ENCODE measurements at places on chromosomes 12 and 14.

DNA sequence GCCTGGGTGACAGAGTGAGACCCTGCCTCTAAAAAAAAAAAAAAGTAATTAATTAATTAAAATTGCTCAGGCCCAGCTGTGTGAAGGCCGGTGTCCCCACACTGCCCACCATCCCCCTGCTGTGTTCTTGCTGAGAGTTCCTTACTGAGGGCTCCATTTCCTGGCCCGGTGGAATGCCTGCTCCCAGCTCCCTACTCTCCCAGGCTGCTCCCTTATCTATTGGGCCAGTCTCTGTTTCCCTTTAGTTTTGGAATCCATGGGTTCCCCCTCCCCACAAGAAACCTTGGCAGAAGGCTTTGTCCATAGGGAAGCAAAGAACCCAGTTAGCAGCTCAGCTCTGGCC, 19.0 kb downstream of the MLXIP start:
- no peak for DNase-seq

DNA sequence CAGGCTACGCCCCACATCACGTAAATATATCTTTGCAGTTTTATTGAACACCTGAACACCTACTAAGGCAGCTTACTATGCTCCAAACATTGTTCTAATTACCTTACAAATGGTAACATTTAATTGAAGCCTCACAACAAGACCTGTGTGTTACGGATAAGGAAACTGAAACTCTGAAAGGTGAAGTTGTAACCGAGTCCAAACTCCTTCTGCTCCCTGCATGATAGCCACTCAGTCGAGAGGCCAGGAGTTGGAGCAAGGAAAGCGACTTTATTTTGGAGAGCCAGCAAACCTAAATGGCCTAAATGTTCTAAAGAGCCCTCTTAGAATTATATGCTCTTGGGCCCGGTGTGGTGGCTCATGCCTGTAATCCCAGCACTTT, 12.6 kb upstream of the TRPV4 start:
- no peak for DNase-seq

GRCh38 chr14:24437020-24437735, 5.4 kb downstream of the SDR39U1 start:
- DNase-seq = no peak

- DNase-seq = no peak
Measured at GRCh38 chr14:30656190-30656632, 34.1 kb downstream of the SCFD1 start.

DNA sequence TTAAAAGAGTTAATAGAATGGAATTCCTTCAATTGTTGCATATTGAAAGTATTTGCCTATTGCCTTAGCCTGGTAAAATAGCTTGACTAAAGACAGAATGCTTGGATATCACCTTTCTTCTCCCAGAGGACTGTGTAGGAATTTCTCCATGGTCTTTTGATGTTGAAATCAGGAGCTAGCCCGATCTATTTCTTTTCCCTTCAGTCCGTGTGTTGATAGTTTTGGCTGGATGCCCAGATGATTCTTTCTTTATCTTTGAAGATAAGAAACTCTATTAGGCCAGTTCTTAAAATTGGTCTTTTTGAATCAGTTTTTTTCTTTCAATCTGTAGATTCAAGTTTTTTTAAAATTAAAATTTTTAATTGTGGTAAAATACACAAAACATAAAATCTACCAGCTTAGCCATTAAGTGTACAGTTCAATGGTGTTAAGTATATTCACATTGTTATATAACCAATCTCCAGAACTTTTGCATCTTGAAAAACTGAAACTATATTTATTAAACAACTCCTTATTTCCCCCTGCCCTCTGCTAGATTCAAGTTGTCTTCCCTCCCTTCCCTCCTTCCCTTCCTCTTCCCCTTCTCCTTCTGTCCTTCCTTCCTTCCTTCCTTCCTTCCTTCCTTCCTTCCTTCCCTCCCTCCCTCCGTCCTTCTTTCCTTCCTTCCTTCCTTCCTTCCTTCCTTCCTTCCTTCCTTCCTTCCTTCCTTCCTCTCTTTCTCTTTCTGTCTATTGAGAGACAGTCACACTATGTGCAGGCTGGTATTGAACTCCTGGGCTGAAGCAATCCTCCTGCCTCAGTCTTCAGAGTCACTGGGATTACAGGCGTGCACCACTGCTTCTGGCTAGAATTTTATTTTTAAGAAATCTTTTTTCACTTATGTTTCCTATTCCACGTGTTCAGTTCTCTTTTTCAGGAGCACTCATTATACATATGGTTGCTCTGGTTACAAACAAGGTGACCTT, 10.1 kb downstream of the LACRT start:
- no peak for DNase-seq

- DNase-seq = no peak
Measured at GRCh38 chr12:42186793-42187192, 42.1 kb upstream of the GXYLT1 start.

DNA sequence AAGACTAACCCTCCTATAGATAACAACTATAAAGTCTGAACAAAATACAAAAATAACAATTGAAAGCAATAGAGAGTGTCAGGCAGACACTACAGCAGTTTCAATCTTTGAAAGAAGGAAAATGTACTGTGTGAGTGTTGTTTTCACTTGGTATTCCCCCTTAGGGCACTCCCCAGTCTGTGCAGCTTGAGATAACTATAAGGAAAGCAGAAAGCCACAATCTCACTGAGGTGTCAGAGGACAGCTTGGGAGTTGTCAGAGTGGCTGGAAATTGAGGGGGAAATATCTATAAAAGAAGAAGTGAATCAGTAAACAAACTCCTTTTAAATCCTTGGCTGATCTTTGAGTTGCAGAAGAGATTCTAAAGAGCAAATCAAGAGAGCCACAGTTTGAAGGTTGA, 364.8 kb downstream of the NELL2 start:
- no peak for DNase-seq

DNA sequence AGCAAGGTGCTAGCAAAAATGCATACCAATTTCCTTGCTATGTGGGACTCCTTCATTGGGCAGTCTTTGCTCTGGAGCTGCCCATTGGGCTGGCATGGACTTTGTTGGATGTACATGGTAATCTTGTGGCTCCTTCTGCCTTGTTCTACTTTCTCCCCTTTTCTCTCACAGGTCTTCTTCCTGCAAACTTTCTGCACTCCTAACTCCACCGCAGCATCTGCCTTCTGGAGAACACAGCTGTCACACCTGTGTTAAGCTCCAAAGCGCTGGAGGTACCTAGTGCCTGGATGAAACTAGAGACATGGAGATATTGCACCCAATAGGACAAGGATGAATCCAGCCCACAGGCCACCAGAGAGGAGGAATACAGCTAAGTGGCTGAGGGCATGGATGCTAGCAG, 60.7 kb upstream of the CCND2 start:
- no peak for DNase-seq

- DNase-seq = no peak
Measured at GRCh38 chr14:89166633-89167032, 250.4 kb downstream of the FOXN3 start.

- DNase-seq = no peak
Measured at GRCh38 chr12:6494258-6494743, 399 bp downstream of the NCAPD2 start.

DNA sequence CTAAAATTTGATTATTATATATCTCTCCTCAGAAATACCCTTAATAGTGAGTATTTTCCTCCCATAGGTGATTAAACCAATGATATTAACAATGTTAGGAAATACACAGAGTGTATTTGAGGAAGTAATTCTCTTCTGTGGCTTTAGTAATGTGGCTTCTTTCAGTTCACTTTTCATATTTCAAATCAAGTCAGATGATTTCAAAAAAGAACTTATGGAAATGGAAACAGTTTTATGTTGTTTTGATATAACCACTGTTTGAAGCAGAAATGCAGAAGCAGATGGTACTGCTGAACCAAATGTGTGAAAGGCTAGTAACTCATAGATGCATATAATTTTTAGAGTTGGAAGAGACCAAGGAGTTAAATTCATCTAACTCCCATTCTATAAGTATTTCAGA, 1.9 kb upstream of the GPR33 start:
- DNase-seq = no peak

- DNase-seq = no peak
Measured at GRCh38 chr12:113933201-113933786, 32.8 kb downstream of the RBM19 start.

- DNase-seq = no peak
Measured at GRCh38 chr12:47964106-47964728, 821 bp downstream of the TMEM106C start.

DNA sequence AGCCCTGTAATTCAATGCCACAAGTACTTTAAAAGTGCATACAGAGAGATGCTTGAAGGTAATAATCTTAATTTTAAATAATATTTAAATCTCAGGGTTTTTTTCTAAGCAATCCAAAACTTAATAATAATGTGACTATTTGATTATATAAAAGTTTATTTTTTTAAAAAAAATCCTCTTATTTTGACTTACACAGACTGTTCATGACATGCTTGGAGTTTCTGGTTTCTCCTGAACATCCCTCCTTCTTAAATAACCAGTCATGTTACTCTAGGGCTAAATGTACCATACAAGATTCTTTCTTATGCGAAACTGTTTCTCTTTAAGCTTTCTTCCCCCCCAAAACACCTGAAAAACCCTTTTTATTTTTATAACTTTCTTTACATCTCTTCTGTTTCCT, 58.2 kb upstream of the SLC2A13 start:
- DNase-seq = no peak

DNA sequence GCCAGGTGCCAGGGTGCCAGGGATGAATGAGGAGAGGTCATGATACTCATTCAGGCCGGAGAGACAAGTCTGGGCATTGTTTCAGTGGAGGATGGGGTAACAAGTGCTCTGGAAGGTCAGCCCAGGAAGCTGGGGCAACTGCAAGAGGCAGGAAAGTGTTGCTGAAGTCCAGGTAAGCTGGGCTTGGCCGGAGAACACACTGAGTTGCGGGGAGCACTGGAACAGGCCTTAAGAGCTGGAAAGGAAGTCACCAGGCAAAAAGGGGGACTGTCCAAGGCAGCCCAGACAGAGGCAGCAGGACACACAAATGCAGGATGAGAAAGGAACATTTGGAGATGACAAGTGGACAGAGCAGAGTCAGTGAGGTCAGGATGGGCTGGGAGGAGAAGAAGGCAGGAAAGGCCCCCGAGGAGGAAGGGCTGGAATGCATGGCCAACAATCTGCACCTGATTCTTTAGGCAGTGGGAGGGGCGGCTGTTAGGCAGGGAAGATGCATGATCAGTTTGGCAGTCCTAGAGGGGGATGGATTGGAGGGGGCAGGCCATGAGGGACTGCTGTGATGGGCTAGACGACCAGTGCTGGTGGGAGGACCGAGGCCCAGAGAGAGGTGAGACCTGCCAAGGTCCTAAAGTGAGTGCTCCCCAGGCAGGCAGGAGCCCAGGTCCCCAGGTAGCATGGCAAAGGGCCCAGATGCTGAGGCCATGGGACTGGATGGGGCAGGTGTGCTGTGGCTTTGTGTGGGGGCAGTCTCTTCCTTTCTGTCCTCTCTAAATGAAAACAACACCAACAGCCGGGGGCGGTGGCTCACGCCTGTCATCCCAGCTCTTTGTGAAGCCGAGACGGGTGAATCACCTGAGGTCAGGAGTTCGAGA, 17.2 kb upstream of the HHIPL1 start:
- no peak for DNase-seq

DNA sequence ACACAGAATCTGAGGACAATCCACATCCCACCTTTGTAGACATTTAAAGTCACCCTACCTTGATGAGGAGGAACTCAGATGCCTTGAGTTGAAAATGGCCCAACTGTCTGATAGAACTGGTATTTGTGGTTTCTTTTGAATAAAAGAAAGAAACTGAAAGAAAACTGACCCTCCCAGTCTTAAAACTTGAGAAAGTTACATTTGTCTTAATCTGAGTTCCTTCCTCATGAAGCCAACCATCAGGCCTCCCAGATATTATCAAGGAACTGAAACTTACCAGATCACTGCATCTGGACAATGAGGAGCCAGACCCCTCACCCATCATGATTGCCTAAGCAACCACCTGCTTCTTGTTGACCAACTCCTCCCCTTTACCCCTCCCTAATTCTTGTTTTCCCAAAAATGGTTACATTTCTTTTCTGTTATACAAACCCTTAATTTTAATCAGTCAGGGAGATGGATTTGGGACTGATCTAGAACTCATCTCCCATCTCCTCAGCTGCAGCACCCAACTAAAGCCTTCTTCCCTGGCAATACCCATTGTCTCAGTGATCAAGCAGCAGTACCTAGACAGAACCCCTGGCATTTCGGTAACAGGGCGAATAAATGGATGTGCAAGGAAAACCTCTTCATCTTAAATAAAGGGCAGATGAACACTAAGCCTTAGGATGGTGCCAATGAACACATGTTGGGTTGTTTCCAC, 72.0 kb upstream of the RESF1 start:
- no peak for DNase-seq

- DNase-seq = no peak
Measured at GRCh38 chr12:90407841-90408240, 547.1 kb downstream of the CCER1 start.

- no peak for DNase-seq
Measured at GRCh38 chr12:94488463-94488862, 28.8 kb upstream of the CEP83 start.

DNA sequence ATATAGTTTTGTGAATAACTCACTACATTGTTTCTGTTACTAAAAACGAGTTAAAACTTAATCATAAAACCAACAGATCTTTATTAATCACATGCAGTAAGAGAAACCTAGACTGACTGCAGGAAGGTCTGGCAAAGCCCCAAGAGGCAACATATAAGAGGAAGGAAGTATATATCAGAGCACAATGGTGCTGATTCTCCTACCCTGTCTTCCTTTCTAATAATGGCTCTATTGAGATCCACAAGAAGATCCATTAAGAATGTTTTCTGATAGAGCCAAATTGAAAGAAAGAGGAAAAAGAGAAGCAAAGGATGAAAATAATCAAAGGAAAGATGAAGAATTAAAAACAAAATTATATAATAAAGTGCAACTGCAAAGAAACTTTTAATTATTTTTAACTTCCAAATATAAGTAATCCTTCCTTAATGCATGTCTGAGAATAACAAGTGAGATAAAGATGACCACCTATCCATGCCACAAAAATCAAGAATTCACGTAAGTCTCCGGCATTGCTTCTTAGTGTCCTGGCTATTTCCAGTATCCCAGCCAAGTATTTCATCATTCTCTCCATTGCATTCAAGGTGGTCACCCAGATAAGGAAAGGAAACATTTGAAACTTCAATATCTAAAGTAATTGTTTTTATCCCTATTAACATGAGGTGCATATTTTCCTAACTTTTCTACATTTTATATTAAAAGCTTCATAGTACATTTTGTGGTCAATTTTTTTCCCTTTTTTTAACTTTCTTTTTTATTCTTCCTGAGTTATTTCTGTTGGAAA, 62.2 kb downstream of the SOX5 start:
- DNase-seq = no peak

GRCh38 chr14:90795744-90796143, 20.5 kb downstream of the TTC7B start:
- DNase-seq = no peak

GRCh38 chr14:45199230-45199629, 53.8 kb downstream of the MIS18BP1 start:
- no peak for DNase-seq

- no peak for DNase-seq
Measured at GRCh38 chr14:22928237-22929103, 706 bp downstream of the PRMT5 start.

DNA sequence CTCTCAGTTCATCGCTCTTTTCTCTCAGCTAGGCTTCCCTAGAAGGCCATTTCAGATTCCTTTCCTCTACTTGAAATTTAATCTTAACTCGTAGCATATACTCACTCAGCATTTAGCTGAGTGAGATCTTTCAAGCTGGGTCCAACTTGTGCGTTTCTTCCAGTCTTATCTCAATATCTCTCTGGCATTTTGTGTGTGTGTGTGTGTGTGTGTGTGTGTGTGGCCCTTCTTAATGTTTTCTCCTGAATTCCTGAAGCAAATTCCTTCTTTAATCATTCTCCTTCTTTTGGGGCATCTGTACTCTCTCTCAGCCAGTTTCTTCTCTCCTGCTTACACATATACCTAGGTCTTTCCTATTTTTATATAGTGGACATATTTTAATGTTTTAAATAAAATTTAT, 129.1 kb downstream of the KITLG start:
- DNase-seq = no peak
